ENCODE measurements at places on chromosomes 5 and 9.

DNA sequence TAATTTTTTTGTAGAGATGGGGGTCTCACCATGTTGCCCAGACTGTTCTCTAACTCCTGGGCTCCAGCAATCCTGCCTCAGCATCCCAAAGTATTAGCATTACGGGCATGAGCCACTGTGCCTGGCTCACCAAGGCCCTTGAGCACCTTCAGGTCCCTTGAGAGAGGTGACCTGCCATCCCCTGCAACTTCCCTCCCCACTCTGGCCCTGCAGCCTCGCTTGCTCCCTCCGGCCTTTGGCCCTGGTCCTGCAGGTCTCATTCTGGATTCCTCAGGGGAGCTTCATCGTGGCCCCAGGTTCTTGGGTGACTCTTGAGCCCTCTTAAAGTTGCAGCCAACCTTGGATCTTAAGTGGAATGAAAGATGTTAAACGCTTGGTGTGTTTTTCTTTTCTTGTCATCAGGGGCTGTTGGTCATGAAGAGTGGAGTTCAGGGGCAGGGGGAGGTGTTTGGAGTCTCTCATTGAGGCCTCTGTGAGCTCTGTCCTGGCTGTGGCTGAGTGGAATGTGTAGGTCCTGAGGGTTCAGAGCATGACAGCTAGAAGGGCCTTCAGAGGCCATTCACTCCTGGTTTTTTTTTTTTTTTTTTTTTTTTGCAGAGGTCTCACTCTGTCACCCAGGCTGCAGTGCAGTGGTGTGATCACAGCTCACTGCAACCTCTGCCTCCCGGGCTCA, 33.0 kb downstream of the PPARGC1B start:
- peaks cover 2% of the 10 kb centered on the region for H3K36me3 ChIP-seq
- H3K27me3 ChIP-seq: no peaks in the 10 kb centered on the region
- no peak overlapping the region for H3K4me3 ChIP-seq
- no peak overlapping the region for H3K27ac ChIP-seq
- peaks cover 6% of the 10 kb centered on the region for H3K4me1 ChIP-seq

DNA sequence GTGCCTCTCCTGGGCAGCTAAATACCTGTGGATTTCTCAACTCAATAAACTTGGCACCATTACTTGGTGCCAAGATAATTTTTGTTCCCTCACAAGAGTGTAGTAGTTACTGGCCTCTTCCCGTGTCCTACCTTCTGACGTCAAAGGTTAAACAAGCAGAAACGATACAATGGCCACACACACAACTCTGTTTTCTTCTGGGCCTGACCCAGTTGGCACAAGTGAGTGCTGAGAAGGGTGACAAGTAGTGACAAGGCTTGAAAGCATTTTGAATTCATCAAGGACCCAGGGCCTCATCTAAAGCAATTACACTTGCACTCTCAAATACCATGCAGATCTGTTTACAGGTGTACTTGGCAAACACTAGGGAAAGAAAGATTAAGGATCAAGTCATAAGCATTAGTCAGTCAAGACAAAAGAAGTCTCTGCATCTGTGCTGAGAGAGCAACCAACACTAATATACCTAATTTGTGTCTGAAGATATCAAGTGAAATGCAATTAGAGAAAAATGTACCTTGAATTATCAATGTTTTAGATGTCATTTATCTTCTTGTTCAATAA, 30.8 kb downstream of the RASEF start:
- no peaks in the 10 kb centered on the region for H3K4me1 ChIP-seq
- H3K4me3 ChIP-seq: no peak overlapping the region
- no peak overlapping the region for H3K27ac ChIP-seq
- H3K36me3 ChIP-seq: no peaks in the 10 kb centered on the region
- peaks cover 2% of the 10 kb centered on the region for H3K27me3 ChIP-seq

- no peak for DNase-seq
- H3K36me3 ChIP-seq: no peaks in the 10 kb centered on the region
- peaks cover 26% of the 10 kb centered on the region for H3K27me3 ChIP-seq
- no peak overlapping the region for H3K27ac ChIP-seq
- H3K4me1 ChIP-seq: peaks cover 5% of the 10 kb centered on the region
Measured at GRCh38 chr5:7845557-7845956, 5.4 kb downstream of the CFAP90 start.

- no peak overlapping the region for H3K27ac ChIP-seq
- peaks cover 3% of the 10 kb centered on the region for H3K36me3 ChIP-seq
- peaks cover 14% of the 10 kb centered on the region for H3K4me1 ChIP-seq
- no peak for DNase-seq
Measured at GRCh38 chr5:68455216-68455615, 239.7 kb downstream of the PIK3R1 start.

DNA sequence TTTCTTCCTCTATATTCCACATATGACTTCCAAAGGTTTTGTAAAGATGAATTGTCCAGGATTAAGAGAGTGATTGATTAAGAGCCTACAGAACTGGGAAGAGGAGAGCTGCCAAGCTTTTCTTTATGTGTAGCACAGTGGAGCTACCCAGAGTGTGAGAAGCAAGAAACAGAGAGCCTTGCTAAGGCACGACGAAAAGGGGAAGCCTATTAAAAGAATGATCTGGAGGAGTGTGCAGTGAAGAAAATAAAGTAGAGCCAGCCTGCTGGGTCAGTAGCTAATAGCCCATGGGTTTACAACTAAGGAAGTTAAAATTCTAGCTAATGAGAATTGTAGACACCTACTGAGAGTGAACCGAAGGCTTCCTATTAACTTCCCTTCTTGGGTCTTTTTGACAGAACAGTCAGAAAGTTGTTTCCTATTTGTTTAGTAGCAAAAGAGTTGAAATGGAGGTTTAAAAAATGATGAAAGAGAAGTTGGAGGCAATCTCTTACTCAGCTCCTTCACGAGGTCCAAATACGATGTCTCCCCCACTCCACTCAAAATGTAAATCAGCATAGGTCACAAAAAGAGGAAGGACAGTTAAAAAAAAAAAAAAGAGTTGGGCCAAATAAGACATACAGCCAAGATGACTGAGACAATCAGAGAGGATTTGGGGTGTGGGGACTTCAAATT, 957 bp upstream of the PRR16 start:
- H3K27ac ChIP-seq: no peak overlapping the region
- H3K27me3 ChIP-seq: peaks cover 62% of the 10 kb centered on the region
- no peaks in the 10 kb centered on the region for H3K36me3 ChIP-seq
- peaks cover 20% of the 10 kb centered on the region for H3K4me1 ChIP-seq
- peak overlapping the region; percentile 88 for H3K4me3 ChIP-seq
- DNase-seq: no peak
